NCI-H2081 treated with DMSO at 0.1 percent for 48 hours (cell line): ENCODE measurements at places on chromosomes 11 and 22.

- no peak for DNase-seq
Observed at GRCh38 chr11:100602716-100603115, 84.4 kb upstream of the ARHGAP42 start.

DNA sequence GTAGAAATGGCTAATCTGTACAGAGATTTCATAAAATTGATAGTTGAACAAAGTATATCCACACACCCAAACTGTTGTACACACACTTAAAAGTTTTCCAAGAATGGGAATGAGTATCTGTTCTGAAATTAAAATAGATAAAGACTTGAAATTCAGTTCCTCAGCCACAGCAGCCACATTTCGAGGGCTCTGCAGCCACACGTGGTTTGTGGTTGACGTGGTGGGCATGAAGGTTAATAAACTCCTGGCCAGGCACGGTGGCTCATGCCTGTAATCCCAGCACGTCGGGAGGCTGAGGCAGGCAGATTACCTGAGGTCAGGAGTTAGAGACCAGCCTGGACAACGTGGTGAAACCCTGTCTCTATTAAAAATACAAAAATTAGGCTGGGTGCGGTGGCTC lies 24.0 kb downstream of the TPST2 start:
- DNase-seq: no peak

GRCh38 chr11:122205036-122205435 lies 89.0 kb upstream of the BLID start:
- DNase-seq: no peak

GRCh38 chr11:61111786-61112517 lies 9.7 kb downstream of the CD5 start:
- DNase-seq: no peak

- no peak for DNase-seq
Observed at GRCh38 chr11:12900496-12900895, 108.6 kb upstream of the RASSF10 start.

DNA sequence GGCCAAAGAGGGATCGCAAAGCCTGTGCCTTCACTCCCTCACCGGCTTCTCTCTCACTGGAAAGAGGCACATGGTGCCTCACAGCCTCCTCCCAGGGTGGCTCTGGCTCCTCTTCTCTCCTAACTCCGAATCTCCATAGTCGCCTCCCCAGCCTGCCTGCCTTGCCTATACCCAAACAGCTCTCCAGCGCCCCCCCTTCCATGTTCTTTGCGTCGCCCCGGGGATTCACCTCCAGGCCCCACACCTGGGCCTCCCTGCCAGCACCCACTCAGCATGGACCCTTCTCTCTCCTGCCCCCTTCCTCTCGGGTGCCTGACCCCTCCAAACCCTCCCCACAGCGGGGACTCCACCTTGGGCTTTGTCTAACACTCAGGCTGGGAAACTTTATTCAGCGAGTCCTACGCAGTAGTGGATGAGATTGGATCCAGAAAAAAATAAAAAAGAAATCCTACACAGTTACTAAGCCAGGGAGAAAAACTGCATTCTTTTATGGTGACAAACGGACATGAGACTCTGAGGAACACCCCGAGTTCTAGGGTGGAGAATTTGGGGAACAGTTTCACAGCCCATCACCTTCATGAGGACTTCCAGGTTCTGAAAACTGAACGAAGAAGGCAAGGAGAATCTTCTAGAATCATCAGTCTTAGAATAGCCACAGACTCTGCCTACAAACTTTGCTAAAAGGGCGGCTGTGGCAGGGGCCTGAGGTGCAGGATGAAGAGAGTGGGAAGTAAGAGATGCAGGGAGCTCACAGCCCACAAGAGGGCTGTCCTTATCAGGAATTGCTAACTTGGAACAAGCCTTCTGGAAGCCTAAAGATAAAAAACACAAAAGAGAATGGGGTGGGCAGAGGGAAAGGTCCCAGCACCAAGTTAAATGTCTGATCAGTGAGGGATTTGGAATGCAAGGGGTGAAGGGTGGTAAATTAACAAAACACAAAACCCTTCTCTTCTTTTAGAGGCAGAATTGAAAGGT lies 5.3 kb downstream of the PPM1F start:
- DNase-seq: no peak

DNA sequence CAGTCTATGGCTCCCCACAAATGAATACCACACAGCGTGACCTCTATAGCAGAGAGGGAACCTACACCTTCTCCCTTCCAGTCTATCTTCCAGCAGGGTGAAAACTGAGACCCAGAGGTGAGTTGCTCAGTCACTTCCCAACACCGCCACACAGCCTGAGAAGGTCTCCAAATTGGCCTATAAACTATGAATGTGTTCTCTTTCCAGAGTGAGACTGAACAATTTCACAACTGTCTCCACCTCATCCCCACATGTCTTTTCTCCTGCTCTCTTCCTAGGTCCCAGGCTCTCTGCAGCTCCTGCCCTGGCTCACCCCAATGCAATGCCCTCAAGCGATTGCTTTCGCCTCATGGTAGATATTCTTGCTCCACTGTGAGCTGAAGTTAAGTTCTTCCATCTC lies 14.0 kb downstream of the CLMP start:
- DNase-seq: no peak

GRCh38 chr22:48663297-48663696 lies 1164.4 kb downstream of the BRD1 start:
- no peak for DNase-seq

DNA sequence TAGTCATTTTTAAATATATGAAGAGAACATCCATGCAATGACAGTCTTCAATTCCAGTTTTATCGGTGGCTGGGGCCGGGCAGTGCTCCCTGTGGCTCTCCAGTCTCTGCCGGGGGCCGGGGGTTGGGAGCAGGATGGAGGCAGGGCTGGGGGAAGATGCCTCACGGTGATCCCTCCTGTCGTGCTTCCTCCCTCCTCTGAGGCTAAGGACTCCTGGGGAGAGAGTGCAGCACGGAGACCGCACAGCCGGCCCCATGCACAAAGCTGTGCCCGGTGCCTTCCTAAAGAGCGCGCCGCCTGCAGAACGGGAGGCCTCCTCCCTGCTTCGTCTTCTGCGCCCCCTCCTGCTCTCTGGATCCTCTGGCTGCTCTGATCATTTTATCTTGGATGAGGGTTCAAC lies 20.5 kb downstream of the GAL start:
- no peak for DNase-seq

DNA sequence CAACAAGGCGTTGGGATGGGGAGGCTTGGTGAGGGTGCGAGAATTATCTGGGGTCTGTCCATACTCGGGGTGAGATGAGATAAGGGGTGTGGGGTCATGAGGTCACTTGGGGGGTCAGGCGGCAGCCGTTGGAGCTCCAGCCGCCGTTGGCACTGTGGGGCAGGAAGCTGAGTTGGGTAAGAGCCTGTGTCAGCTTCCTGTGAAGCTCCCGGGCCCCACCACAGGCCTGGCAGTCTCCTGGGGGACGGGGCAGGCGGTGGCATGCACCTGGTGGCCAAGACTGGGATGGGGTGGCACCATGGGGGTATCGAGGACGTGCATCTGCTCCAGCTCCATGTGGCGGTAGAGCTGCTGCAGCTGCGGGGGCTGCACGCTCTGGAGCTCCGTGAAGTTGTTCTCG lies 7.1 kb upstream of the MYBPC3 start:
- no peak for DNase-seq

DNA sequence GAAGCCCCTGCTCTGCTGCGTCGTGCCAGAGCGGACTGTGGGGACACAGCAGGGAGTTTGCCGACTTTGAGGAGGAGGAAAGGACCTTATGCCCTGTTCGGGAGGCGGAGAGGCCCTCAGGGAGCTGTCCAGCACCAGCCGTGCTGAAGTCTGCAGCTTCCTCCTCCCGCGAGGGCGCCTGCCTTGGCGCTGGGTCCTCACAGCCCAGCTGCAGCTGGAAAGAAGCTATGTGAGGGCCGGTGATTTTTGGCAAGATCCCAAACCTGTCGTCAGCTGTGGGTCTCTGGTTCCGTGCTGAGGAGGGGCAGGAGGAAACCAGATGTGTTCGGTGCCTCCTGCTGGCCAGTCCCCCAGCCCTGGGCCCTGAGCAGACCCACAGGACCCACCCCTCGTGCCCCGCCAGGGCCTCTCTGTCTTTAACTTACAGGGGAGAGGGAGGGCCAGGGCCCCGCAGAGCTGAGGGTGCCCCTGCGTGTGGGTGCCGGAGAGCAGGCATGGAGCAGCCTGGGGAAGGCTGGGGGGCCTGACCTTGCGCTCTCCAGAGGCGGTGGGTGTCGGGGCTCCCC lies 12.0 kb downstream of the BRSK2 start:
- DNase-seq: no peak
